ENCODE measurements at places on chromosomes 12 and 14.

DNA sequence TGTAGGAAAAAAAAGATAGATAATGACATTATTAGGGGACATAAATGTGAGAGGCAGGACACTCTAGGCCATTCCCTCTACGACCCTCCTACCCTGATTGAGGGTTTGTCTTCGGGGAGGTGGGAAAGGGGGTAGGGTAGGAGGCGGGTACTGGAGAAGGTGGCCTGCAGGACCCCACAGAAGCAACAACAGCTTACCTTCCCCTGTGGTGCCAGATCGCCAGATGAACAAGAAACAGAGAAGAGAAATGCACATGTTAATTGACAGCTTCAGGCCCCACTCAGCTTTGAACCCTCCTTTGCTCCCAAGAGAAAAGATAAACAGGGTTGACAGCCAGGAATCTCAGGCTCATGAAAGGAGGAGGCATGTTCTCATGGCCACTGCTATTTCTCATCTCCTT, 4.8 kb downstream of the PHB2 start:
- no peak for DNase-seq

- no peak for DNase-seq
These were observed 37.6 kb downstream of the ACADS start for GRCh38 chr12:120763250-120763649.

DNA sequence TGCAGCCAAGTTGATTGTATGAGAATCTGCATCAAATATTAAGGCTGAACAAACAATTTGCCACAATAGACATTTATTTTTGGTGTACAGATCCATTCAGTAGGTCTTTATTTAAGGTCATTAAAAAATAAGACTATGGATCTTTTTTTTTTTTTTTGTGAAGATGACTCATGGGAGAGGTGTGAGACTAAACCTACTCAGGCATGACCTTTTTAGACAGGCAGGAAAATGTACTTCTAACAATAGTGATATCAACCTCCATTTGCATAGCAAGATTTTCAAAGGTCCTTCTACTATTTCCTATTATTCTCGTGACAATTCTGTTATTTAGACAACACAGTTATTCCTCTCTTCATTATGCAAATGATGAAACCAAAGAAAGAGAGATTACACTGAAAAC, 39.9 kb upstream of the PTPRR start:
- DNase-seq = no peak

DNA sequence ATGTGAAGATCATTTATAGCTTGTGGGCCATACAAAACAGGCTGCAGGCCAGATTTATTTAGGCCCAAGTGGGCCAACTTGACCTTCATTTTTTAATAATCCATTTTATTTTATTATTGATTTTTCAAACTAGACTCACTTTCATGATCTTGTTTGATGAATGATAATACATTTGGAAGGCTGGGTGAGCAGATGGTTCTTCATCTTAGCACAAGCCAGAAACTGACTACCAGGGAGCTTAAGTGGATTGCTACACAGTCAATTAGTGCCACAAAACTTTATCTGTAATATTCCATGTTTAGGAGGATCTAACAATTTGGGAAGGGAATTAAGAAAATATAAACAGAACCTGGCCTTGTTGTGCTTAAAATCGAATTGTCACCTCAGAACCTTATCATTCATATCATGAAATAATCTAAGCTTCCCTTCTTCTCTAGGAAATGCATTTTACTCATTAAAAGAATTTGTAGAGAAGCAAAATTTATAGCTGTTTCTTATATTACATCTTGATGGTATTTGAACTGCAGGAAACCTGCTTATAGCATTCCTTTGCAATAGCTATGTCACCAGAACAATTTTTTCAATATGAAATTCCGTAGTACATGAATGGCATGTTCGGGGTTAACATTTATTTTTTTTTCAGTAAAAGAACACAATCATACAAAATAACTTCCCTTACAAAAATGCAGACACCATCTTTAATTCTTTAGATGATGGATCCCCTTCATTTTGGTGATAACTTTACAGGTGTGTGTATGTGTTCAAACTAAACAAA, 62.0 kb upstream of the CSRP2 start:
- DNase-seq = no peak

DNA sequence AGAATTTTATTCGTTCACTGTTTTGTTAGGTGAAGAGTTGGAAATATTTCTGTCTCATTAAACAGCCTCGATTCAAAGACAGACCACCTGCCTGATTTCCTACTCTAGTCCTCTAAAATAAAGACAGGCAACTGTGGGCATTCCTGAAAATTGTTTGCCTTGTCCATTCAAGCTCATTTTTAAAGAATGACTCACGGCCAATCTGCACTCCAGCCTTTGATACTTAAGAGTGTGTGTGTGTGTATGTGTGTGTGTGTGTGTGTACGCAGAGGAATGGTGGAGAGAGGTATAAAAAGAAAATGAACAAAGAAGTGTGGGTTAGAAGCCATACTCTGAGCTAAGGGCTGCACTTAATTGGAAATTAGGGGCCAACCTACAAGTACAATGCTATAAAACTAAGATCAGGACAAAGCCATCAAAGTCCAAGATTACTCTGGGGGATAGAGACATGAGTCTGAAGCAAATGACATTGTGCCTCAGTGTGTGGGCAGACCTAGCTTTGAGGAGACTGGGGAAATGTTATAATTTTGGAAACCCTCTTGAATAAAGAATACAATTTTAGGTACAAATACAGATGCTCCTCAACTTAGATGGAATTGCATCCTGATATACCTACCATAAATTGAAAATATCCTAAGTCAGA, 45.6 kb upstream of the SOCS2 start:
- no peak for DNase-seq
